ENCODE measurements at places on chromosomes 7 and 10. TPM values are rescaled to one million over a fixed set of nuclear protein-coding genes. Genes with fewer than 3 reads are reported as not detected.

The C10orf67 gene
- 0.08 TPM for total RNA-seq

The ANKRD7 gene
- total RNA-seq, result not detected

- peak; percentile 90 for ATAC-seq
Measured at GRCh38 chr7:101138213-101138870, 11.4 kb downstream of the SERPINE1 start.

GRCh38 chr7:66699998-66700397 is 40.5 kb upstream of the RABGEF1 start:
- no peak for ATAC-seq

DNA sequence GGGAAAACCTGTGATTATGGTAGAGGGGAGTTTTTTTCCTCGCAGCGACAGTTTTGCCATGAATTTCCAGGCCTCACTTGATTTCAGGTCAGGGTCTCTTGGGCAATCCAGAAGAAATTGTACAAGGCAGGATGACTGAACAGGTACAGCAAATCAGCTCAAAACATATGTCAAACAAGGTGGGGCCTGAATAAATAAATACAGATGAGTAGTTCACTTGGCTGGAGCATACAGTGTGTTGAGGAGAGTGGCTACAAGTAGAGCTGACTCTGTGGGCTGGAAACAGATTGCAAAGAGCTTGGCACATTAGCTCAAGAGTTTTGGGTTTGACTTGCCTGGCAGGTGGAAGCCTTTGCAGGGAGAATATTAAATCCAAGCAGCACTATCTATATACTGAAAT is 15.0 kb downstream of the GIMAP8 start:
- ATAC-seq, result peak; percentile 44

DNA sequence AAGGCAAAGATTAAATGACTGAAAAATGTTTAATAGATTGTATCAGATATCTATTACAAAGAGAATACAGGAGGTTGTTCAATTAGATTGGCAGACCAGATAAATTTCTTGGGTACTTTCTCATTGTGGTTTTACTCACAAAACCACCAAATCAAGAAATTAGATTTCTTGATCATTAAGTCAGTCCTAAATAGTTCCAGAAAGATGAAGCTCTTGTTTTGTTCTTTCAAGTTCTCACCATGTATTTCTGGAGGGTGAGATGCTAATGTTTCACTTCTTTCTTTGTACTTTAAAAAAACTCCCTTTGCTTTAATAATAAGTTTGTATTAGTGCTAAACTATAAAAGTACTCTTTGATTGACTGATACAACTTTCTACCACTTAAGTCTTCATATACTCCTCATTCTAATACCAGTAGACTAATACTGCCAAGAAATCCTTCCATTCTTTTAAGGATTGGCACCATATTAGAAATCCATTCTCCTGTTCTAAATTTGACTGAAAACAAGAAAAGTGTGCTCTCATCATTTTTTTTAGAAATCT is 69.4 kb downstream of the RNF133 start:
- no peak for ATAC-seq

All from esophagus mucosa (tissue), 1 donor.